Skin of body (tissue), 3 donors: ENCODE measurements at places on chromosomes 6 and 20. TPM values are rescaled to one million over a fixed set of nuclear protein-coding genes. Genes with fewer than 3 reads are reported as not detected.

- DNase-seq, result no peak
These were observed 63.4 kb downstream of the BACH2 start for GRCh38 chr6:90233213-90233612.

- no peak for DNase-seq
These were observed 34.6 kb upstream of the SCRT2 start for GRCh38 chr20:709991-710779.

DNA sequence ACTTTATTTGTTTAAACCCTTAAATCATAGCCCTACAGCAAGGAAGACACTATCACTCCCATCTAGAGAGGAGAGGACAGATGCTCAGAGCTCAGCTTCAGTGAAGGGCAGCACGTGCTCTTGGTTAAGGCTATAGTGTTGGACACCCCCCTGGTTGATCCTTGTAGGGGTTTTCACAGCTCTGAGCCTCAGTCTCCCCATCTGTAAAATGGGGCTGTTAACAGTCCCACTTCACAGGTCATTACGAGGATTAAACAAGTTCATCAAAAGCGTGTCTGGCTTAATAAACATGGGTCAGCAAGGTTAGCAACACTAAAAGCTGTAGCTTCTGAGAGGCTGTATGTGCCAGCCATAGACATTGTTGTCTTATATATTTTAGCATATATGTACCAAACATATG, 82.4 kb downstream of the NFATC2 start:
- no peak for DNase-seq

- no peak for DNase-seq
These were observed 138.2 kb upstream of the SPTLC3 start for GRCh38 chr20:12870588-12870987.

DNA sequence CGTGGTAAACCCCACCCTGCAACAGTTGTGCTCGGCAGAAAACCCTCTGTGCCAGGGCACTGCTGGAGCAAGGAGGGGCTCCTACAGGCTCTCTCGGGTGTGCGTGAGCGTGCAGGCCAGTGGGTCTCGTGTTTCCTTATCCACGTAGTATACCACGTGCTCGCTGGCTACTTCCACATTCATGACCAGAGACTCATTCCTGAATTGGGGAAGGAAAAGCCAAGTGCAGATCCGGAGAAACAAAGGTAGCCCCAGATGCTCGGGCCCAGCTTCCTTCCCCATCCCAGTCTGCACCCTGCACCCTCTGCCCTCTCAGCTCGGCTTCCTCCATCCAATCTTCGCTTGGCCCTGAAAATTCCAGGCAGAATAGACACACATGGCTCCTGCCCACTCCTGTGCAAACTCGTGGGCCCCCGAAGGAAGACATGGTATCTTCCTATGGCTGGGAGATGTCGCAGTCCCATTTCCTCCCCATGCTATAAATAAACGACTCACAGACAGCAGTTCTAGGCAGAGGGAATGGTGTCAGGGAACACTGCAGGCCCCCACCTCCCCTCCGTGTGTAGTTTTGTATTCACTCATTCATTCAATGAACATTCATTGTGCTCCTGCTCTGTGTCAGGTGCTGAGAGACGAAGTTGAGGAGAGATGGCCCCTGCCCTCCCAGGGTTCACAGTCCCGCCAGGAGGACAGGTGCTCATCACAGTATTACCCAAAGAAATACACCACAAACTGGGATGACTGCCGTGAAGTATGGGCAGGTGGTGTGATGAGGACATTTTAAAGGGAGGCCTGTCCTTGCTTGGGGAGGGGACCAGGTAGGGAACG, 29.6 kb downstream of the NPEPL1 start:
- no peak for DNase-seq

DNA sequence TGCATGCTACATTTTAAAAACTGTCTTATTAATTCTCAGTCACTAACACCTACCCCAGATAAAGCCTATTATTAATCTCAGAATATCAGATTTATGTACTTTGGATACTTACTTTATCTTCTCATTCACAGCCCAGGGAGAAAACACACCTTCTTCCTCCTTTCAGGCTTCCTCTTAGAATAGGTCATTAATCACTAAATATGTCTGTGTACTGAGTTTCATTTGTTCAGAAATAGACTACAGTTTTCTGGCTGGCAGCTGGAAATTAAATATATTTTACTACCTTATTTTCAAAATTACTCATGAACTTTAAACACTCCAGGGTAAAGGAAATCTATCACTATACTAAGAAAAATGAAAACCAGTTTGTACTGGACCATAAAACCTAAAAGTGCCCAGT, 147.7 kb upstream of the DST start:
- DNase-seq, result no peak

GRCh38 chr20:62985444-62985778, 21.4 kb downstream of the BHLHE23 start:
- DNase-seq, result no peak

DNA sequence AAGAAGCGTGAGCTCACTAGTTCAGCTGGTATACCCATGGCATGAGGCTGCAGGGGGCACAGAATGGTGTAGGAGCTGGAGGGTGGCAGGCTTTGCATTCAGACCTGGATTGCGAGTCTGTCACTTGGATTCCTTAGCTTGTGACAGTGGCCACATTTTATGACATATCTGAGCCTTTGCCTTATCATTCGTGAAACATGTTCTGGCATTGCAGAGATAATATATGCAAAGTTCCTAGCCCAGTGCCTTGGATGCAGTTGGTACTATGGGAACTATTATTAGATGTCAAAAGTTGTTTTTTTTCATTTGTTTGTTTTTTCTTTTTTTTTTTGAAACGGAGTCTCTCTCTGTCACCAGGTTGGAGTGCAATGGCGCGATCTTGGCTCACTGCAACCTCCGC, 230.7 kb upstream of the PRDM1 start:
- no peak for DNase-seq

DNA sequence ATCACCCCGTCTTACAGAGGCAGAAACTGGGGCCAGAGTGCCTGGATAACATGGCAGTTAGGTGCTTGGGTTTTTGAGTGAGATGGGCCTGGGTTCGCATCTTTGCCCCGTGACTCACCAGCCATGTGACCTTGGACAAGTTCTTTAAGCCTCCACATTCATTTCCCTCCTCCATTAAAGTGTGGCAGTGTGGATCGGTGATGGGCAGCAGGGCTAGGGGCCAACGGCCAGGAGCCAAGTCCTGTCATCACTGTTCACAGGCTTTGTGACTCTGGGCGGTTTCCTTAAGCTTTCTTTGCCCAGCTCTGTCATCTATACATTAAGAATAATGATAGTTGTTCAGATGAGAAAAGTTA, 85.5 kb upstream of the PMEPA1 start:
- no peak for DNase-seq

DNA sequence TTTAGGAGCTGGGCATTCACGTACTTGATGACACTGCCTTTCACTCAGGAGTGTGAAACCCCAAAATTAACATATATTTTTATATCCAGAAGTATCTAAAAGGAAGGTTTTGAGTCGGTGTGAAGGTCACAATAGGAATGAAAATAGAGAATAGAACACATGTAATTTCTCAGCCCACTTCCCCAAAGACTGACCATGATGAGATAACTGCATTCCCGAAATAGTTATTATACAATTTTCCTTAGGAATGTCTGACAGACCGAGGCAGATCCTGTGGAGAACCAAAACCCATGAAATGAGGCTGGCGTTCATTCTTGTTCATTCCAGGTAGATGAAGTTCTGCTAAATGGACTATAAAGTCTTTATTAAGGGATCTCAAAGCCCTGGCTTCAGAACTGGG, 10.3 kb downstream of the NSFL1C start:
- no peak for DNase-seq

- no peak for DNase-seq
These were observed 24.1 kb downstream of the HLA-C start for GRCh38 chr6:31247813-31248212.

DNA sequence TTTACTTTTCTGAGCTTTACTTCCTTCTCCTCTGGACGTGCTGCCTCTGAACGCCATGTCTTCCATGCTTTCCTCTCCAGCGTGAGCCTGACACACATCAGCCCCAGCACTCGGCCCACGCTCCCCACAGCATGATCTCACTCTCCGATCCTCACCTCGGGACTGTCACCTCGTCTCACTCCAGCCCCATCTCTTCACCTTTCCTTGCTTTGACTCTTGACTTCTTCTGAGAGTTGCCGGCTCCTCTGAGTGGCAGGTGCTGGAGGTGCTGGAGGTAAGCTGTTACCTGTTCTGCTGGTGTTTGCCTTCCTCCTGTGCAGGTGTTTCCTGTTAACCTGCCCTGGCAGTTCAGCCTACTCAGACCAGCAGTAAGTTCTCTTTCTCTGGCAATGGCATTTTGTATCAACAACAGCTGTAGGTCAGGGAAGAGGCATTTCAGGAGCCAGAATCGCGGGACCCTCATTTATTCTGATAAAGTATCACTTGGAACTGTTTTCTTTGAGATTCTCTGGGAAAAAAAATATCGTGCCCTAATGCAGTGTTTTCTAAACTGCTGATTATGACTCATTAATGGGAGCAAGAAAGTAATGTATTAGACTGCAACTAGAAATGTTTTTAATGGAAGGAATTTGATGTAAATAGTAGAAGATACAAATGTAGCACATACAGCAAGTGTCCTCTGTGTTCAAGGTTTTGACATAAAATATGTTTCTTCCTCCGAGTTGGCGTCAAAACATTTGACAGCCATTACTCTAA, 106.5 kb downstream of the ARID1B start:
- DNase-seq, result no peak

DNA sequence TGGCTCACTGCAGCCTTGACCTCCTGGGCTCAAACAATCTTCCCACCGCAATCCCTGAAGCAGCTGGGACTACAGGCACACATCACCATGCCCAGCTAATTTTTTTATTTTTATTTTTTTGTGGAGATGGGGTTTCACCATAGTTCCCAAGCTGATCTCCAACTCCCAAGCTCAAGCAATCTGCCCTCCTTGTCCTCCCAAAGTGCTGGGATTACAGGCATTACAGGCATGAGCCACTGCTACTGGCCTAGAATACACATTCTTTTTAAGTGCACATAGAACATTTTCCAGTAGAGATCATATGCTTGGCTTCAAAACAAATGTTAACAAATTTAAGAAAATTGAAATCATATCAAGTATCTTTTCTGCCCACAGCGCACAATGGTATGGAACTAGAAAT, 176.8 kb upstream of the MARCKS start:
- peak; percentile 56 for DNase-seq

GRCh38 chr6:63816401-63816981, 180.9 kb downstream of the PHF3 start:
- DNase-seq, result no peak

DNA sequence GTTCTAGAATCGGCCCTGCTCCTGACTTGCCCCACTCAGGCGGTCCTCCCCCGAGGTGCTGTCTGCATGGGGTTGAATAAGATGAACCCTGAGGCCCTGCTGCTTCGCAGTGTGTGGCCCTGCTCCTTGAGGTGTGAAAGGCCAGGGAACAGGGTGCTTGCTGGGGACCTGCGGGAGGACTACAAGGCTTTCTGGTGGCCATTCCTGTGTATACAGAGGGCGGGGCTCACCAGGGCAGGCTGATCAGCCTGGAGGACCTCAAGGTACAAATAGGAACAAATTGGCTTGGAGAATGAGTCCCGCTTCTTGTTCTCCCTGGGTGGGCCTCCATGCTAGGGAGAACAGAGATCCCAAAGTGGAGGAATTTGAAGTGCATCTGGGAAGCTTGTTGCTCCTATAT, 5.7 kb downstream of the NOTCH4 start:
- DNase-seq, result no peak

DNA sequence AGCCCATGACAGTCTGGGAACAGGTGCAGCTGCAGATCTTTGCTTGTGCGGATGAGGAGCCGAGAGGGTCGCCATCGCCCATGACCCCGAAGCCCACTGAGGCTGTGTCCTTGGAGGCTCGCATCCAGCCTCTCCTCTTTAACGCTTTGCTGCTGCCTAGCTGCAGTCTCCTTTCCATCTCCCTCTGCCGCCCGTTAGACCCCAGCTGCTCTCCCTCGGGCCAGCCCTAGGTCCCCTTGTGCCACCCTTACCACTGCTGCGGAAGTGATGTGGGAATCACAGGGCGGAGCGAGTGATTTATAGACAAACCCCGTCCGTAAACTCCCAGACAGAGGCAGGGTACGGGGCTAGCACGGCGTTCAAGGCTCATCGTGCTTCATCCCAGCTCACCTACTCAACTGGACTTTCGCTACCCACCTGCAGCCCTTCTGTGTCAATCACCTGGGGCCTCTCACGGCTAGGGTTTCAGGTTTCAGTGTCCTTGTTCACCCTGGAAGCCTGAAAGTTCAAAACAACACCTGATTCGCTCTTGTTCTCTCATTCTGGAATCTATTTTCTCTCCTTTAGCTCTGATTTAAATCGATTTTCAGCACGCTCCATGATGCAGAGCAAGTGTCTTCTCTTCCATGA, 76.1 kb downstream of the PAX1 start:
- DNase-seq, result no peak

DNA sequence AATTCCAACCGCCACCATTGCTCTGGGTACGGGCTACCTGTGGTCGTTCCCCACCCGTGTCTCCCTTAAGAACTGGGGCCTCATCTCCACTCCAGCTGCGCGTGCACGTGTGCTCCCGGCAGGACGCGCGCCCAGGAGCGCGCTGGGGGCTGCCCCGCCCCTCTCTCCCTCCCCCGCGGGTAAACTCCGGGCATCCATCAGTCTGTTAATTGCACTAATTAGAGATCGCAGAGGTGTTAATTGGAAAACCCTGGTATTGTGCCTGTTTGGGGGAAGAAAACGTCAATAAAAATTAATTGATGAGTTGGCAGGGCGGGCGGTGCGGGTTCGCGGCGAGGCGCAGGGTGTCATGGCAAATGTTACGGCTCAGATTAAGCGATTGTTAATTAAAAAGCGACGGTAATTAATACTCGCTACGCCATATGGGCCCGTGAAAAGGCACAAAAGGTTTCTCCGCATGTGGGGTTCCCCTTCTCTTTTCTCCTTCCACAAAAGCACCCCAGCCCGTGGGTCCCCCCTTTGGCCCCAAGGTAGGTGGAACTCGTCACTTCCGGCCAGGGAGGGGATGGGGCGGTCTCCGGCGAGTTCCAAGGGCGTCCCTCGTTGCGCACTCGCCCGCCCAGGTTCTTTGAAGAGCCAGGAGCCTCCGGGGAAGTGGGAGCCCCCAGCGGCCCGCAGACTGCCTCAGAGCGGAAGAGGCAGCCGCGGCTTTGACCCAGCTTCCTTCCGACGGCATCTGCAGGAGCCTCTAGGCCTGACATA, 14.4 kb downstream of the FOXP4 start:
- no peak for DNase-seq

- DNase-seq, result no peak
These were observed 69.7 kb downstream of the NUDT3 start for GRCh38 chr6:34322732-34323131.

Gene ZNF334
- total RNA-seq, result 7.6 TPM

Gene SLC26A8
- 0.20 TPM for total RNA-seq

Gene KCNB1
- 2.4 TPM for total RNA-seq

Gene VSX1
- 0.10 TPM for total RNA-seq

Gene TBXT
- not detected for total RNA-seq

Gene SRMS
- total RNA-seq, result 1.1 TPM

Gene DAAM2
- 32.2 TPM for total RNA-seq

Gene BCAS1
- 3.4 TPM for total RNA-seq

Gene SLPI
- 52.0 TPM for total RNA-seq
